Progenitor cell of endocrine pancreas (in vitro differentiated cells): ENCODE measurements at places on chromosomes 11 and 22. TPM values are rescaled to one million over a fixed set of nuclear protein-coding genes. Genes with fewer than 3 reads are reported as not detected.

The DRAP1 gene
- 61.5 and 65.8 TPM in 2 replicates for total RNA-seq

The KCTD14 gene
- total RNA-seq: 5.4 and 8.9 TPM in 2 replicates

The MUC15 gene
- 0.31 and 0.53 TPM in 2 replicates for total RNA-seq

The APOL6 gene
- total RNA-seq: 0.07 TPM in 2 replicates

The CYP2D6 gene
- 8.0 and 10.3 TPM in 2 replicates for total RNA-seq

The RCE1 gene
- 32.7 and 33.3 TPM in 2 replicates for total RNA-seq

The OR52A1 gene
- total RNA-seq: not detected in 2 replicates

The JAML gene
- total RNA-seq: 0.22 and 0.60 TPM in 2 replicates

The PHLDA2 gene
- total RNA-seq: 1.2 and 1.9 TPM in 2 replicates
